Natural killer cell treated with Interleukin-12 subunit alpha and Interleukin-12 subunit beta and Interleukin-15 and Interleukin-18, amount 100 ng/mL, for 72 hours (primary cell): ENCODE measurements at places on chromosomes 3 and 15. TPM values are rescaled to one million over a fixed set of nuclear protein-coding genes. Genes with fewer than 3 reads are reported as not detected.

HIGD2B gene
- 0.39 TPM for total RNA-seq

CHRNA3 gene
- total RNA-seq: not detected

CCDC39 gene
- not detected for total RNA-seq

ARPP21 gene
- not detected for total RNA-seq
